HS-5 (cell line): ENCODE measurements at places on chromosomes 4 and X.

DNA sequence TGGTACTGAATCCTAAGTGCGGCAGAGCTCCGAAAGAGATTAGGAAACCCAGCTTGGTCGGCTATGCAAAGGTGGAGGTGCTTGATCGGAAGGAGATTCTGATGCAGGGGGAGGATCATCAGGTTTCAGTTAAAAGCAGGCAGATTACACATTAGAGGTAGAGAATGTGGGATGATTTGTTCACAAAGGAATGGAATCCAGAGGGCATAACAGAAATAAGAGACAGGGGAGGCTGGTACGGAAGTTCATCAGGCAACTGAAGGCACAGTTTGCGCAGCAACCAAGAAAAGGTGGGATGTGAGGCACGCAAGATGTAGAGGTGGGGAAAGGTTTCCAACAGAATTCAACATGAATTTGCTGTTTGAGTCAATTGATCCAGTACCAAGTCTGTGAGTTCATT lies 424 bp upstream of the ZNF330 start:
- no peak for DNase-seq

- no peak for DNase-seq
These were observed 53.0 kb upstream of the HPSE start for GRCh38 chr4:83387476-83388312.

- no peak for DNase-seq
These were observed 18.4 kb downstream of the WDFY3 start for GRCh38 chr4:84948056-84948455.

GRCh38 chr4:162920649-162921048 lies 246.0 kb downstream of the NAF1 start:
- no peak for DNase-seq

GRCh38 chrX:110132450-110133114 lies 129.7 kb downstream of the TMEM164 start:
- no peak for DNase-seq

DNA sequence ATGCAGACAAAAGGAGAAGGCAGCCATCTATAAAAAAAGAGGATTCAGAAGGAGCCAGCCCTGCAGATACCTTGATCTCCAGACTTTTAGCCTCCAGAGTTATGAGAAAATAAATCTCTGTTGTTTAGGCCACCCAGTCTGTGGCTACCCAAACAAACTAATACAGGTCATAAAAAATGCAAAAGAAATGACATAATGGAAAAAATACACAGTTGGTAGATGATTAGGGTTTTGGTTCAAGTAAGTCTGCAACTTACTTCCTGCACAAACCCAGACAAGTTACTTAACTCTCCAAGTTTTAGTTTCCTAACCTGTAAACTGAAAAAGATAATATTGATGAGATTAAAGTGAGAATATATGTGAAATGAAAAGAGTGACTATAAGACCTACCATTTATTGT lies 11.3 kb downstream of the QDPR start:
- no peak for DNase-seq

GRCh38 chr4:95549246-95550114 lies 707 bp upstream of the UNC5C start:
- no peak for DNase-seq

GRCh38 chr4:77595364-77595973 lies 10.2 kb upstream of the CXCL13 start:
- DNase-seq: no peak

GRCh38 chrX:74593593-74593992 lies 20.8 kb downstream of the RLIM start:
- DNase-seq: no peak
